Left cardiac atrium (tissue), 4 donors: ENCODE measurements at places on chromosomes 6 and 20. TPM values are rescaled to one million over a fixed set of nuclear protein-coding genes. Genes with fewer than 3 reads are reported as not detected.

- DNase-seq, result no peak
Observed at GRCh38 chr20:61593516-61593915, 341.5 kb downstream of the CDH4 start.

DNA sequence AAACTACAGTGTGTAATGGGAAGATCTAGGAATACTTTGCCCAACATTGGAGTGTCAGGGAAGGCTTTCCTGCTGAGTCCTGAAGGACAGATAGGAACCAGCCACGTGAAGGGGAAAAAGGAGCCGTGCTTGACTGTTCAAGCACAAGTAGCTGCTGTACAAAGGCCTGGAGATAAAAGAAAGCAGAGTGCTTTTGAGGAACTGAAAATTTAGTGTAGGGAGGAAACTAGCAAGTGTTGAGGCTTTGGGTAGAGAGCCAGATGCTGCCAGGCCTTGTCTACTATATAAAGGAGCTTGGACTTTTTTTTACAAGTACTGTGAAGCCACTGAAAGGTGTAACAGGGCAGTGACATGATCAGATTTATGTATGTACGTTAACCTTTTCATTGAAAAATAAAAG, 39.0 kb downstream of the DSE start:
- DNase-seq, result no peak

DNA sequence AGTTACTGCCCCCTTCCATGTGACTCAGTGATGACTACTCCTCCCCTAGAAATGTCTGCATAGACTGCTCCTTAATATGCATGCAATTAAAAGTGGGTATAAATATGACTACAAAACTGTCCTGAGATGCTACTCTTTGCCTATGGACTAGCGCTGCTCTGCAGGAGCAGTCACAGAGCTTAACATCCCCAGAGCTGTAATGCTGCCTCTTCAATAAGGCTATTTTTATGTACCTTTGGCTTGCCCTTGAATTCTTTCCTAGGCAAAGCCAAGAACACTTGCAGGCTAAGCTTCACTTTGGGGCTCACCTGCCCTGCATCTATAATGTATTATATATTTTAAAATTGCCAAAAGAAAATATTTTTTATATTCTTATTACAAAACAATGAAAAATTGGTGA, 299.1 kb downstream of the CLVS2 start:
- no peak for DNase-seq

NKX2-4 gene
- not detected for total RNA-seq

DNA sequence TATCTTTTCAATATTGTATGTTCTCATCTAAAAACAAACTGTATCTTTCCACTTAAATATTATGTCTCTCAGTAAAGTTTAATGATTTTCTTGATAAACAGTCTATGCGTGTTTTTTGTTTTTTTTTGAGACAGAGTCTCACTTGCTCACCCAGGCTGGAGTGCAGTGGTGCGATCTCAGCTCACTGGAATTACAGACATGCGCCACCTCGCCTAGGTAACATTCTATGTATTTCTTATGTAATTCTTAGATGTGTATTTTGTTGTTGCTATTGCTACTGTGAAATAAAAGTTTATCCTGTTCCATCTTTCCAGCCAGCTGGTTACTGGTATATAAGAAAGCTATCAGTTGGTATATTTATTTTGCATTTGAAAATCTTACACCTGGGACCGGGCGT, 29.4 kb downstream of the ABHD12 start:
- no peak for DNase-seq

DNA sequence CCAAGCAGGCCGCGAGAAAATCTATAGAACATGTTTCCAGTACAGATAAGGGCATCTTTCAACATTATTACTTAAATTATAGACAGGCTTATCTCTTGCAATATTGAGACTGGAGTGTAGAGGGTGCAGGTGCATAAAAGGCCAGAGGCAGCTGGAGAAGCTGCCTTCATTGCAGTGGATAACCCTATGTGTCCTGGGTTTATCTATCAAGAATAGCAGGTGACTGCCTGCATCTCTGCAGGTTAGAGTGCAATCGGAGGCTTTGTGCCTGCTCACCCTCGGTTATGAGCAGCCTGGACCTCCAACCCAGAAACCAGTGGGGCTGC, 28.7 kb upstream of the ECI2 start:
- no peak for DNase-seq

ADGRB3 gene
- total RNA-seq, result 1.7 TPM

WFDC12 gene
- total RNA-seq, result not detected

GRCh38 chr6:20978151-20978614, 443.9 kb downstream of the CDKAL1 start:
- DNase-seq, result no peak
